CD4-positive, alpha-beta T cell treated with Interleukin-17A for 1 hour (primary cell): ENCODE measurements at places on chromosomes 7 and 10.
A peak's percentile ranks its signal among the peaks of the same experiment; 100 is the strongest.

DNA sequence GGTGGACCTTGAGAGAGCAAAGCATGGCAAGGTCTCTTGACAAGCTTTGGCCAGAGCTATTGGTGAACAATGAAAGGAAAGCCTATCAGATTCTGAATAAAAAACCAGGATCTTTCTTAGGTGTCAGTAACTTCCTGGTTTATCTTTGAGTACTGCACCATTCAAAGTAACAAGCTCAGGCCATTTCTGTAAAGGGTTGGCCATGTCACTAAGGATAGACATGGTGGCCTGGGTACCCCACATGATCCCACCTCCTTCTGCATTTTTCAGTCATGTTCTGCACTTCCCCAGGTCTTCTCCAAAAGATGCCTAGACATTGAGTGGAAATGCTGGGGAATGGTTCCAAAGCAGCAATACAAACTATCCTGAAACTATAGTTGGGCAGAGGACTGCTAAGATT, 242.0 kb downstream of the ARHGAP12 start:
- DNase-seq, result no peak

- no peak for DNase-seq
Measured at GRCh38 chr10:72173619-72174296, 42.1 kb upstream of the ANAPC16 start.

- no peak for DNase-seq
Measured at GRCh38 chr10:113767222-113767621, 15.7 kb downstream of the PLEKHS1 start.

GRCh38 chr10:121900443-121901174, 27.2 kb downstream of the ATE1 start:
- peak; percentile 53 for DNase-seq

DNA sequence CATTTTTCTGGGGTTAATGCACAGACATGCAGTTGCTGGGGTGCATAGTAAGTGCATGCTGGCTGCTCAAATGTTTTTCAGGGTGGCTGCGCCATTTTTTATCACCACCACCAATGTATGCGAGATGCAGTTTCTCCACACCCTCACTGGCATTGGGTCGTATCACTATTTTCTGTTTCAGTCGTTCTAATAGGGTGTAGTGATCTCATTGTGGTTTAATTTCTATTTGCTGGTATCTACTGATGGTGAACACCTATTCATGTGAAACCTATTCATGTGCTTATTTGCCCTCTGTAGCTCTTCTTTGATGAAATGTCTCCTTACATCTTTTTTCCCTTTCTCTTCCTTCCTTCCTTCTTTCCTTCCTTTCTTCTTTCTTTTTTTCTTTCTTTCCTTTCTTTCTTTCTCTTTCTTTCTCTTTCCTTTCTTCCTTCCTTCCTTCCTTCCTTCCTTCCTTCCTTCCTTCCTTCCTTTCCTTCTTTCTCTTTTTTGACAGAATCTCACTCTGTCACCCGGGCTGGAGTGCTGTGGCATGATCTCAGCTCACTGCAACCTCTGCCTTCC, 84.3 kb downstream of the ELFN1 start:
- DNase-seq, result no peak

GRCh38 chr10:59047180-59047579, 129.3 kb upstream of the PHYHIPL start:
- no peak for DNase-seq

GRCh38 chr7:17986851-17987250, 40.8 kb downstream of the PRPS1L1 start:
- DNase-seq, result no peak
